ENCODE measurements at places on chromosomes 6 and 20. TPM values are rescaled to one million over a fixed set of nuclear protein-coding genes. Genes with fewer than 3 reads are reported as not detected.

The WFDC5 gene
- total RNA-seq: not detected

The TFAP2D gene
- not detected for total RNA-seq

The GTF3C6 gene
- 145 TPM for total RNA-seq

The HLA-DRB1 gene
- total RNA-seq: 14.2 TPM

The ZNF311 gene
- 0.97 TPM for total RNA-seq

The CST5 gene
- total RNA-seq: not detected

DNA sequence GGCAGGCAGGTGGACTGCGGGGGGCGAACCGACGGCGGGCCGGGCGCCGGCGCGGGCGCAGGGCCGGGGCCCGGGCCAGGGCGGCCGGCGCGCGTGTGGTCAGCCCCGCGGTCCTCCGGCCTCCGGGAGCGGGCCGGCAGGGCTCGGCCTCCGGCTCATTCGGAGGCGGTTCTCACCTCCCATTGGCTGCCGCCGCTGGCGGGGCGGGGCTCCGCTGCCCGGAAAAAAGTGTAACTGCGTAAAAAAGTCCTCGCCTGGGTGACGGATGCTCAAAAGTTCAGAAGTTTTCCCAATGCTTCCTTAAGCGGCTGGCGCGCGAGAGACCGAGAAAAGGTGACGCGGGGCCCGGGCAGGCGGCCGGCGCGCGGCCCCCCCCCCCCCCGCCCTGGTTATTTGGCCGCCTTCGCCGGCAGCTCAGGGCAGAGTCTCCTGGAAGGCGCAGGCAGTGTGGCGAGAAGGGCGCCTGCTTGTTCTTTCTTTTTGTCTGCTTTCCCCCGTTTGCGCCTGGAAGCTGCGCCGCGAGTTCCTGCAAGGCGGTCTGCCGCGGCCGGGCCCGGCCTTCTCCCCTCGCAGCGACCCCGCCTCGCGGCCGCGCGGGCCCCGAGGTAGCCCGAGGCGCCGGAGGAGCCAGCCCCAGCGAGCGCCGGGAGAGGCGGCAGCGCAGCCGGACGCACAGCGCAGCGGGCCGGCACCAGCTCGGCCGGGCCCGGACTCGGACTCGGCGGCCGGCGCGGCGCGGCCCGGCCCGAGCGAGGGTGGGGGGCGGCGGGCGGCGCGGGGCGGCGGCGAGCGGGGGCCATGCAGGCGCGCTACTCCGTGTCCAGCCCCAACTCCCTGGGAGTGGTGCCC lies at the start of gene FOXC1:
FOXC1 (plus strand) TSS at position 268 of the 849 bp plus-strand sequence; CDS start at position 799, 531 bp downstream.
- H3K27me3 ChIP-seq: peaks cover 62% of the 10 kb centered on the region

DNA sequence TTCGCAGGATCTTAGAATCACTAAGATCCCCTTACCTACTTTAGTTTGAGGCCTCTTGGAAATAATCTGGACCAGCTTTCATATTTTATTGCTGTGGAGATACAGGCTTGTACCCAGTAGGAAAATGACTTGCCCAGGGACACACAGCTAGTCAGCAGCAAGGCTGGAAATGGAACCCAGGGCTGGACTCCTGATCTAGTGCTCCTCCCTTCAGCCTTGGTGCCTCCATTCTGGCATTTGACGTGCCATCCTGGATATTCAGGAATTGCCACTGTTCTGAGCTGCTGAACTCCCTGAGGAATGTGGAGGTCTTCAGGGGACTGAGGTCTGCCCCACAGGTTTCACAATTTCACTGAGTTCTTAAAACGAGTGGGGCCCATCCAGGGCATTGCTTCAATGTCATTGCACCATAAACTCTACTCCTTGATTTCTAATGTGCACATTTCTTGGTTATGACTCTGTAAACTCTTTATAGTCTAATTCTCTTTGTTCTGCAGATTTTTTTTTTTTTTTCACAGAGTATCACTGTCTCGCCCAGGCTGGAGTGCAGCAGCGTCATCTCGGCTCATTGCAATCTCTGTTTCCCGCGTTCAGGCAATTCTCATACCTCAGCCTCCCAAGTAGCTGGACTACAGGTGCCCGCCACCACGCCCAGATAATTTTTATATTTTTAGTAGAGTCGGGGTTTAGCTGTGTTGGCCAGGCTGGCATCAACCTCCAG lies 26.7 kb upstream of the CDKN1A start:
- no peaks in the 10 kb centered on the region for H3K36me3 ChIP-seq
- no peak for DNase-seq
- peaks cover 4% of the 10 kb centered on the region for H3K4me1 ChIP-seq
- peaks cover 50% of the 10 kb centered on the region for H3K27me3 ChIP-seq
- H3K4me3 ChIP-seq: no peak overlapping the region

DNA sequence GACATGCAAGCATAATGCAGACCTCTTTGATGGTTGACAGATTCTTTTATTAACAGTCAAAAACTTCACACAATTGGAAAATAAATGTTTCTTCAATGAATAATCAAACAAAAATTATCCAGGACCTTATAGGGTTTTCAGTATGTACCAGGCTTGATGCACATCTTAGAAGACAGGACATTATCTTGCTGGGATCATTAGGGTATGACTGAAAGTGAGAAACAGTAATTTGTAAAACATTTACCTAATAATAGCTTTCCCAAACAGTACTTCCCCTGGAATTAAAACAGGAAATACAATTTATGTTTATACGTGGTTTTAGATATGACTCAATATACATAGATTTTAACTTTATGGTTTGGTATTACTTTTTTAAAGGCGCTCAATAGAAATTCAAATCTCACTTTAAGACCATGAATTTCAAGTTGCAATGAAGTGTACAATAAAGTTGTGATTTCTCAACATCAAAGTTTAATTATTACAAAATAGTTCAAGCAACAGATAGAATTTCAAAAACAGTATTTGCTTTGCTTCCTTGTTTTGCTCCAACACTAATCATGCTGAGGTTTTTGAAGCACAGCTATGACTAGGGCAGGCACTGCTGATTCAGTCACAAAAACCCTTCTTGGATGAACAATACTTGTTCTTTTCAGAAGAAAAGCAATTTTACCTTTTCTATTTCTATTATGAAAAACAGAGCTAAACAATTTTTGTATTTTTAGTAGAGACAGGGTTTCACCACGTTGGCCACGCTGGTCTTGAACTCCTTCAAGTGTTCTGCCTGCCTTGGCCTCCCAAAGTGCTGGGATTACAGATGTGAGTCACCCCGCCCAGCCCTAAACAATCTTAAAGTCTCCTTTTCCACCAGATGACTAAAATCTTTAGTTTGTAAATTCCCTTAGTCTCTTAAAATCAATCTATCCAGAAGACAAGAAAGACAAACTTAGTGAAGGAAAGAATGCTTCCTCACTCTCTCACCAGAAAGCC lies 13.7 kb downstream of the SOD2 start:
- H3K27me3 ChIP-seq: peaks cover 1% of the 10 kb centered on the region
- no peak for DNase-seq

DNA sequence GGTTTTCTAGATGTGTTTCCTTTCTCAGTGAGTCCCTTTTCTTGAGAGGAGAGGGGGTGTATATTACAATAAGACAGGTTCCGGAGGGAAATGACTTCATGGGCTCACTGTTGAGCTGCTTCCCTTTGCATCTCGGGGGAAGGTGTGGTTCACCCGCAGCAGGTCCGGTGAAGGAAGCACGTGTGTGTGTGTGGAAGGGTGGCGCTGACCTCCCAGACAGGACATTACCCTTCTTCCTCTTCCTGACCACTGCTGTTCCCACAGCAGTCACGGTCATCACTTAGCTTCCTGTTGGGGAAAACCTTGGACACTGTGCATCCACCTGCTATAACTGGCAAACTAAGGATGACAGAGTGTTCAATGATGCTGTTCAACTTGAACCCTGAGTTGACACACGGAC lies 83.6 kb downstream of the PLEKHG1 start:
- H3K36me3 ChIP-seq: no peaks in the 10 kb centered on the region
- H3K4me1 ChIP-seq: peaks cover 2% of the 10 kb centered on the region
- no peak overlapping the region for H3K27ac ChIP-seq
- H3K27me3 ChIP-seq: no peaks in the 10 kb centered on the region

GRCh38 chr6:98894810-98895209 lies 52.9 kb downstream of the FBXL4 start:
- H3K4me1 ChIP-seq: peaks cover 4% of the 10 kb centered on the region
- no peaks in the 10 kb centered on the region for H3K27me3 ChIP-seq
- no peak overlapping the region for H3K27ac ChIP-seq
- H3K36me3 ChIP-seq: peaks cover 27% of the 10 kb centered on the region
- no peak overlapping the region for H3K4me3 ChIP-seq
- no peak for DNase-seq

GRCh38 chr20:62243906-62244515 lies 5.7 kb downstream of the OSBPL2 start:
- H3K27ac ChIP-seq: no peak overlapping the region
- no peaks in the 10 kb centered on the region for H3K27me3 ChIP-seq
- no peak for DNase-seq
- H3K4me3 ChIP-seq: no peak overlapping the region
- peaks cover 21% of the 10 kb centered on the region for H3K4me1 ChIP-seq

GRCh38 chr6:150930841-150931240 lies 65.3 kb downstream of the MTHFD1L start:
- H3K36me3 ChIP-seq: peaks cover 38% of the 10 kb centered on the region
- H3K4me3 ChIP-seq: no peak overlapping the region
- no peak overlapping the region for H3K27ac ChIP-seq
- H3K4me1 ChIP-seq: no peaks in the 10 kb centered on the region
- no peak for DNase-seq

- peaks cover 25% of the 10 kb centered on the region for H3K27me3 ChIP-seq
These were observed 17.3 kb downstream of the VSTM2L start for GRCh38 chr20:37920270-37920669.

DNA sequence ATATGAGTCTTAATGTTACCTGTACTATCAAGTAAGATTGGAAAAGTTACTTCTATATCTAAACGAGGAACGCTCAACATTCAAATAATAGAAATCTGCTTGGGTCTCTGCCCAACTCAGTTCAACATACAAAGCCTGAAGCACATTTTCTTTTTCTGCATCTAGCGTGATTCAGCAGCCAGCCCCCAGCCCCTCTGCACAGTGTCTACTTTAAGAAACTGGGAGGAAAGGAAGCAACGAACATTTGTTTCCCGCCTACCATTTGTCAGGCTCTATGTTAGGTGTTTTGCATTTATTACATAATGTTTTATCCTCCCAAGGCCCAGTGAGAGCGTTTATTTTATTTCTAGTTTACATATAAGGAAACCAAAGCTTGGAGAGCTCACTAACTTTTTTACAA lies 17.3 kb downstream of the PHACTR1 start:
- H3K36me3 ChIP-seq: no peaks in the 10 kb centered on the region
- no peak overlapping the region for H3K27ac ChIP-seq
- no peak for DNase-seq

GRCh38 chr6:158544428-158544827 lies 15.5 kb upstream of the TMEM181 start:
- H3K36me3 ChIP-seq: no peaks in the 10 kb centered on the region
- DNase-seq: no peak
- peaks cover 17% of the 10 kb centered on the region for H3K27me3 ChIP-seq
- H3K4me3 ChIP-seq: no peak overlapping the region

- H3K27ac ChIP-seq: no peak overlapping the region
- H3K36me3 ChIP-seq: no peaks in the 10 kb centered on the region
- peaks cover 4% of the 10 kb centered on the region for H3K27me3 ChIP-seq
- peak; percentile 66 for DNase-seq
- H3K4me1 ChIP-seq: no peaks in the 10 kb centered on the region
These were observed 62.8 kb upstream of the FOXO3 start for GRCh38 chr6:108497883-108498282.

- no peaks in the 10 kb centered on the region for H3K4me1 ChIP-seq
- H3K36me3 ChIP-seq: no peaks in the 10 kb centered on the region
- H3K4me3 ChIP-seq: no peak overlapping the region
- no peak for DNase-seq
- no peak overlapping the region for H3K27ac ChIP-seq
These were observed 1.9 kb upstream of the MYT1 start for GRCh38 chr20:64162239-64162910.

Measured in activated CD4-positive, alpha-beta T cell treated with anti-CD3 and anti-CD28 coated beads, Interleukin-2, amount 10 ng/mL, durations not matched to agents 24 days and 14 days (primary cell).